Hepatic stellate cell (primary cell): ENCODE measurements at places on chromosomes 2 and 18.

GRCh38 chr2:46518861-46519260, 39.5 kb downstream of the TMEM247 start:
- DNase-seq: no peak

DNA sequence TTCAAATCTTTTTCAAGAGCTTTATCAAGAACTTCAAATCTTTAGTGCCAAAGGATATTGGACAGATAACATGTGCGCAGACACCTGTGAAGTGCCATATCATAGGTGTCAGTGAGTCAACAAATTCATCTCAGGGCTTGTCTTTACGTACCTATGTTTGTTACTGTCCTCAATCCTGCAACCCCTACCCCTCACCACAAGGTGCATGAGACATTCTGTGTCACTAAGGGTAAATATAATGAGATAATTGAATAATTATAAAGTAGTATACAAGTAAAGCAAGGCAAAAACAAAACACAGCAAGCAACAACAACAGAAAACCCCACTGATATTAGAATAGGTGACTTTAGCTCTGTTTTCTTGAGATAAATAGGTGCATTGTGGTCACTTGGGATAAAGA, 1495.8 kb upstream of the TMEFF2 start:
- DNase-seq: no peak

DNA sequence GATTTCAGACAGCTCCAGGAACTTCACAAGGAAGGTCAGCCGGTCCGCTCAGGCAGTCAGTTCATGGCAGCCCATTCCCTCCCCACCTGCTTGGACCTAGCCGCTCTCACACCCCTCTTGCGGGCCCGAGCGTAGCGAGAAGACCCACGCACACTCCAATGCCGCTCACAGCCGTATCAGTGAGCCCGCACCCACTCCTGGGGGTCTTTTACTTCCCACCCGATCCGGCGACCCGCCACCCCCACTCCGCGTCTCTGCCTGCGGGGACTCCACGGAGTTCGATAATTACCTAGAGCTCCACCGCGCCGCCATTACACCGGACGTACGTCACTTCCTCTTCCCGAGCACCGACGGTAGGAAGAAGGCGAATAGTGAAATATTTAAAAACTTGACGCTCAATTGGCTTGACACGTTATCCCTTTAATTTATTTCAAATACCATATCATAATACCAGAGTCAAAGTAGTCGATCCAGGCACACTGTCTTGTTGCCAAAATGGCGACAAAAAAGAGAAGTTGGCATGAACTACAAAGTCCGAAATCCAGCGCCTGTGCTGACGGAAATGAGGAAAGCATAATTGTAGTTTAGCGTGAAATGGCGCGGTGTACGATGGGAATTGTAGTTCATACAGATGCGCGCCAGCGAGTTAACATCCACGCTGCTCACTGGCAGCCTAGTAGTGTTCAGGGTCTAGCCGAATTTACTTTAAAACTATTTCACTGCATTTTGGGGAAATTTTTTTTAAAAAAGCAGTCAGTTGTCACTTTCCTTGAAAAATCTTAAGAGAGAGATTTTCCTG, at the start of gene CWC22:
CWC22 (minus strand) TSS at position 517 of the 799 bp plus-strand sequence. CDS start 13,956 bp downstream, outside the sequence.
- DNase-seq: peak; percentile 41

DNA sequence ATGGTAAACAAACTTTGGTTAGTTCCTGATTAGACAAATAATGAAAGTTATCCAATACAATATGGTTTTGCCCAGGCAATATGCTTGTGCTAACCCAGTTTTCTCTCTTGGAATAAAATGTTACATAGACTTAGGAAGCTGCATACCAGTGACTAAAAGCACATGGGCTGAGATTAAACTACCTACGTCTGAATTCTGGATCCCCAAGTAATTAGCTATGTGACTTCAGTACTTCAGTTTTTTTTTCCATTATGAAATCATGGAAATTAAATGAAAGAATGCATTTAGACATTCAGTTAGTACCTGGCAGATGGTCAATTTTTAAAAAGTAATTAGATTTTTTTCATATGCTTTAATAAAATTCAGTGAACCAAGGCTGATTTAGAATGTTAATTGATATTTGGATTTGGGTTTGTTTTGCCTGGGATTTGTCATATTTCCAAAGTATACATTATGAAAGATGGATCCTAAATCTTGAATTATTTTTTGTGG, 213.9 kb downstream of the PTH2R start:
- no peak for DNase-seq

- no peak for DNase-seq
These were observed 329.4 kb downstream of the DLGAP1 start for GRCh38 chr18:4125627-4126230.

DNA sequence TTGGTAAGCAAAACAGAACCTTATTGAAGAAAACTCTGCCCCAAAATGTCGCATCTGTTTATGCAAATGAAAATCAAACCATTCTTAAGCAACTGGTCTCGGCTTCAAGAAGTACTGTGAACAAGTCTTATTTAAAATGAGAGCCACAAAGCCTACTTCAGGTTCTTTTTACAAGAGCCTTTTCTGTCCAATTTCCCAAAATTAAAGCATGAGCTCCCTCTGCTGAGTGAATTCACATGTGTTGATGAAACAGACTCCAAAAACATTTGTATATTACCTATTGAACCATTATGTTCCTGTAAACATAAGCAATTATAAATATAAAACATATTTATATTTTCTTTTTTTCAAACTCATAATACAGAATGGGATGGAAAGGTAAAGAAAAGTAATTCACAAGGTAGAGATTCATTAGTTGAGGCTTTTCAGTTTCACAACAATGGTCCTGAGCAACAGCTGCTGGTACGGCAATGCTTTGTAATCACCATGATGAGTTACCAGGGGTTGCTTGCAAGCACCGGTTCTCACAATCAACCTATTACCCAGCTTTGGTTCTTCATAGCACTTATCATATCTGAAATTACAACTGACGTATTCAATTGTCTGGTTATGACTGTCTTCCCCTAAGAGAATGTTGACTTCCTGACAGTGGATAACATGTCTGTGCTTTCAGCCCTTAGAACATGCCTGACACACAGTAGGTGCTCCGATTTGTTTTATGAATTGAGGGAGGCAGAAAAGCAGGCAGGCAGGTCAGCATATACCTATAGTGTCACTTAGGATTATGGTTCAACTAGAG, 108.4 kb upstream of the BZW1 start:
- peak; percentile 24 for DNase-seq

- no peak for DNase-seq
These were observed 197.7 kb downstream of the MTX2 start for GRCh38 chr2:176466918-176467452.

- DNase-seq: no peak
These were observed 234.2 kb upstream of the NETO1 start for GRCh38 chr18:73101977-73102376.
